ENCODE measurements at places on chromosomes 5 and 9.

DNA sequence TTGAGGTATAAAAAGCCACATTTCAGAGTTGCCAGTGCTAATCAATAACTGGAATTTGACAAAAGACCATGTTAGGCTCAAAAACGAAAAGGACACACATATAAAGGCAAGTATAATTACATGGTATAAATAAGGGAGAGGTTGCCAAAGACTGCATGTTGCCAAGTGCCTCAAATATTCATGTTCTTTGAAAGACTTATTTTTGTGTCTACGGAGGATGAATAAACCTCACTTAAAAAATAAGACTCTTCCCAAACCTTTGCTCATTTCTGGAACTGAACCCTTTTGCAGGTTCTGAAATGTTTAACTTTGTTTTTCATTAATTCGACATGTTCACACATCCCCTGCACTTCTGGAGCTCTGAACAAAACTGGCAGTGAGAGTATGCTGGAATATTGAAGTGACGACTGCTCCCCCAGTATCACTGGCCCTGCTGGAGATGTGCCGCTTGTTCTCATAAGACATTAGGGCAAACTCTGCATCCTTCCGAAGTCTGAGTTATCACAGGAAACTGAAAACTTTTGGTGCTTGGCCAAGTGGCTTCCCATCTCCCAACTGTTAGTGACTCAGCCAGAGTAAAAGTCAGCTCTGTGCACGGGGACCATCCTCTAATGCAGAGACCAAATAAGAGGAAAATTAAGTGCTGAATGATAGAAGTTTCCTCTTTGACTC, 336.8 kb downstream of the GLIS3 start:
- DNase-seq: no peak

DNA sequence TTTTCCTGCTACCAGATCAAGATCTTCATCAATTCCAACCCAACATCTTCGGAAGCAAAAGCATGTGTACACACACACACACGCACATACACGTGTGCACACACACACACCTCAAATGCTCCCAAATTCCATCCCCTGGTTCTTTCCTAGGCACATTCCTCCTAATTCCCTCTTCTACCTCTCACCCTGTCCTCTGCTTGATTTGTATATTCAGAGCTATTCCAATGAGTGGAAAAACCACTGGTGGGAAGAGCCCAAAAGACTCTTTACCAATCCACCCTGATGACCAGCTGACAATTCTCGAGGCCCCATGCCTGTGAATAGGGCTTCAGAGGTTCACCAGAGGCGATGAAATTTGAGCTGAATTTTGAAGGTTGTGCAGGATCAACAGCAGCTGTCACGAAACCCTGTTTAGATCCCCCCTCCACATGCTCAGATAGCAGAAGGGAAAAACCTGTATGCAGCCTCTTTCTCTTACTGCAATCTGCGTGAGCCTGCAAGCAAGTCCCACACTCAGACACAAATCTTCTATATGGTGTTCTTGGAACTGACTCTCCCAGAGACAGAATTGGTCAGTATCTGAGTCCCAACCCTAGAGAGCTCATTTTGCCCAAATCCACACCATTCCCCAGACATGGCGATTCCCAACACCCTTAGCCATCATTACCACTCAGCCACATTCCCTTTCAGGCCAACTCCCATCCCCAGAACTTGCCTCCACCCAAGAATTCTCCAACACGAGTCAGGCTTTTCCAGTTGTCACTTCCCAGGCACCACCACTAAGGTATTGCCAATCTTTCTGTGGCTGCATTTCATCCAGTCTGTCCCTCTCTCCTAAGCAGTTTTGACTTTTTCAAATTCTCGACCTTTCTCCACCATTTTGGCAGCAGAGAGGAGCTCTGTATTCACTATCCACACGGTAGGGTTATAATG, 4.3 kb upstream of the TRIO start:
- no peak for DNase-seq

- peak; percentile 18 for DNase-seq
Measured at GRCh38 chr5:157816682-157817386, 42.1 kb downstream of the CLINT1 start.

GRCh38 chr5:143418140-143418866, 14.8 kb upstream of the NR3C1 start:
- peak; percentile 55 for DNase-seq

GRCh38 chr5:76325876-76326491, 77.1 kb upstream of the IQGAP2 start:
- peak; percentile 47 for DNase-seq

DNA sequence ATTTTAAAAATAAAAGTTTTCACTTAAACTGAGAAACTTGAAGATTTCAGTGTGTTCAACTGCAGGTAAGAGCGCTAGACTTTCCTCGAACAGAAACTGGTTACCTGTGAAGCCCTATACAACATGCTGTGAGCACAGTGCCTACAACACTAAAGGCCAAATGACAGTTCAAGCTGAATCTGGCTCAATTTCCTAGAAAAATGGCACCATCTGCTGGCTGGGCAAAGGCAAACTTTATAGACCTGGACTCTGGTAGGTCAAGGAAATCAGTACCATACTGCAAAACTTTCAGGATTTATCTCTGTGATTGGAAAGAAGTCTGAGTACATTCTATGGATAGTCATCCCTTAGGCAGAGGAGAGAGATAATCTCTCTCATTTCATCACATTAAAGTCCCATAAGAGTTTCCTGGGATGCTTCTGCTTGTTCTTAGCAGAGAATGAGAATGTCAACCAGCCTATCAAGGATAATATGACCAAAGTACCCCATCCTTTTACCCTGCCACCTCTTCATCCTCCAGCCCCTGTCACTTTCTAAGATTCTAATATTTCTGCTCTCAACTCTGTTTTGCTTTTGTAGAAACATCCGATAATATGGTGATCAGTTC, 31.8 kb upstream of the FOXB2 start:
- peak; percentile 49 for DNase-seq

GRCh38 chr5:72353046-72353445, 32.9 kb downstream of the PTCD2 start:
- no peak for DNase-seq

- no peak for DNase-seq
Measured at GRCh38 chr9:13269589-13270452, 9.7 kb downstream of the MPDZ start.

GRCh38 chr5:133703935-133704334, 91.6 kb upstream of the FSTL4 start:
- DNase-seq: no peak

DNA sequence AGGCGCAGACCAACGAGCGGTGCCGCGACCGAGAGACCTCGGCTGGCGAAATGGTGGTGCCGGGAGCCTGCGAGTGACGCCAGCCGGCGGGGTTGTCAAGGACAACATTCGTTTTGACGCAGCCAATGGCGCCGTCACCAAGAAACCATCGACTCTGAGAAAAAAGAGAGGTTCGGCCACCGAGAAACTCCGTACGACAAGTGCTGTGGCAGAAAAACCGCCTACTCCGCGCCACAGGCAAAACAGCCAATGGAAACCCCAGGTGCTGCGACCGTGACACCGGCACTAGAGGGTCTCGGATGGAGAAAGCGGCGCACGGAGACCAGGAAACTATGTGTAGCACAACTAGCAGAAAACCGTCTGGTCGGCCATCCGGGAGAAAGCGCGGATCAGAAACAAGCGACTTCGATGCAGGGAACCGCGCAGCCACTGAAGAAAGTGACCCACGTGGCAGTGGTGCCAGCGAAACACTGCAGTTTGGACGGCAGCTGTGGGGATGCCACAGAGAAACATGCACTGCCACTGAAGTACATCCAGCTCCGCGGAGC, 88.8 kb downstream of the ANXA2R start:
- peak; percentile 87 for DNase-seq

DNA sequence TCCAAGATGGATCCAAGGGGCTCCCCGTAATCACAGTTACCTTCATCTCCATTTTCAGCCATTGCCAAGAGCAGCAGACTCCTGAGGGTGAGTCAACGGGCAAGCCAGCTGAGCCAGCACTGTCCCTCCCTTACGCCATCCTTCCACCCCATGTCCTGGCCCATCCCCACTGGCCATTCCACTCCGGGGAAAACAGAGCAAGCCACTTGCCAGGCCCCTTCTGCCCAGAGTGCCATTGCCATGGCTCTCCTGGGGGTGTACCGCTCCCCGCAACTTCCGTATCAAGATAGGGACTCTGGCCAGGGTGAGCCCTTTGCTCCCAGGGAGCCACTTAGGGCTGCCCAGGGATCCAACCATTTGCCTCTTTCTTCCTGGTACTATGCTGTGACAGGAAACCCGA, 48.9 kb upstream of the CDKN2AIPNL start:
- no peak for DNase-seq

GRCh38 chr9:71910650-71911060, 338 bp downstream of the ABHD17B start:
- DNase-seq: no peak

DNA sequence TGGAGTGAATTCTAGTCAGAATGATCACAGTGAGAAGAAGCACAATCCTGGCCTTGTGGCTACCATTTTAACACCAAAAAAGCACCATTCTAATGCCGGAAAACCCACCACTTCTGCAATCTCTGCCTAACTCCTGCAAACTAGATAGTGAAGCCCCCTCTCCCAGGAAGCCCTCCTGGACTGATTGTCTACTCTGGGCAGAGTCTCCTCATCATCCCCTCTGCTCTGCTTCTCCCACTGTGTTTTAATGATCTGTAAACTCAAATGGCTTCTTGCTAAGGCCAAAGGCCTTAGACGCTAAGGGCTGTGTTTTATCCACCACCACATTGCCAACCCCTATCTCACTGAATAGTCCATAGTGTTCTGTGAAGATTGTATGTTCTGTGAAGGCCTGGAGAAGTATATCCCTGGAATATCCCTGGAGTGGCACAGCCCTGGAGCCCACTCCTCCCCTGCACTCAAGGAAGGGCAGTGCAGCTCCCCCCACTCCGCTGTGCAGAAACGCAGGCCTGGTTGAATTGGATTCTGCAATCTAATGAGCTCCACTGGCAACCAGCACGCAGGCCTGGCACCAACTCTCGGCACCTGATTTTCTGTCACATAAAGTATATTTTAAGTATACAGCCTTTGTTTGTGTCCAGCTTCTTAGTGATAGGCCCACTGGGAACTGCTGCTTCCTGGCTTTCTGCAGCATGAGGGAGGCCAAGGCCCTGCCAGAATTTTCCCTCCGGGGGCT, 126.3 kb downstream of the ATPSCKMT start:
- no peak for DNase-seq

- DNase-seq: no peak
Measured at GRCh38 chr9:16873126-16873802, 2.8 kb upstream of the BNC2 start.

DNA sequence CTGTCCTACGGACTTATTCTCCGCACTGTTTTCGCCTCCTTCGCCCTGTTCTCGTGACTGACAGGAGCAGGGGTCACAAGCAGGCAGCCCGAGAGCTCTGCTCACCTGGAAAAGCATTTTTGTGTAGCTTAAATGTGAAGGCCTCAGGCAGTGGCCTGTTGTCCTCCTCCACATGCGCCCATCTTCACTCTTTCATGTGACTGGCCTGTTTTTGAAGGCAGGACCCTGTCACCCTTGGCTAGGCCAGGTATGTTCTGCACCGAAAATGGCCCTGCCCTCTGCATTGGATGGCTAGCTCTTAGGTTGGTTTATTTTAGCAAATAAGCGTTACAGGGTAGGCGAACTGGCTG, 614 bp upstream of the CPLANE1 start:
- peak; percentile 5 for DNase-seq

- no peak for DNase-seq
Measured at GRCh38 chr9:115106001-115106400, 12.0 kb downstream of the TNC start.

- DNase-seq: no peak
Measured at GRCh38 chr5:43314724-43315123, 1.5 kb upstream of the HMGCS1 start.

GRCh38 chr9:15622318-15622971, 69.6 kb downstream of the CCDC171 start:
- DNase-seq: peak; percentile 11

- no peak for DNase-seq
Measured at GRCh38 chr5:58411372-58411771, 48.5 kb downstream of the PLK2 start.
